Activated CD4-positive, alpha-beta memory T cell treated with anti-CD3 and anti-CD28 coated beads, Interleukin-2, amount 10 ng/mL, durations not matched to agents 7 days and 5 days (primary cell): ENCODE measurements at places on chromosomes 7 and 10.

GRCh38 chr7:92833766-92834506, 2.4 kb downstream of the CDK6 start:
- peak; percentile 84 for DNase-seq

GRCh38 chr7:73809467-73809951, 21.3 kb upstream of the CLDN4 start:
- DNase-seq: no peak

GRCh38 chr10:13238271-13239077, 4.3 kb upstream of the UCMA start:
- no peak for DNase-seq

GRCh38 chr7:24899905-24900304, 80.1 kb downstream of the OSBPL3 start:
- no peak for DNase-seq
